ENCODE measurements at places on chromosomes 1 and 21.

DNA sequence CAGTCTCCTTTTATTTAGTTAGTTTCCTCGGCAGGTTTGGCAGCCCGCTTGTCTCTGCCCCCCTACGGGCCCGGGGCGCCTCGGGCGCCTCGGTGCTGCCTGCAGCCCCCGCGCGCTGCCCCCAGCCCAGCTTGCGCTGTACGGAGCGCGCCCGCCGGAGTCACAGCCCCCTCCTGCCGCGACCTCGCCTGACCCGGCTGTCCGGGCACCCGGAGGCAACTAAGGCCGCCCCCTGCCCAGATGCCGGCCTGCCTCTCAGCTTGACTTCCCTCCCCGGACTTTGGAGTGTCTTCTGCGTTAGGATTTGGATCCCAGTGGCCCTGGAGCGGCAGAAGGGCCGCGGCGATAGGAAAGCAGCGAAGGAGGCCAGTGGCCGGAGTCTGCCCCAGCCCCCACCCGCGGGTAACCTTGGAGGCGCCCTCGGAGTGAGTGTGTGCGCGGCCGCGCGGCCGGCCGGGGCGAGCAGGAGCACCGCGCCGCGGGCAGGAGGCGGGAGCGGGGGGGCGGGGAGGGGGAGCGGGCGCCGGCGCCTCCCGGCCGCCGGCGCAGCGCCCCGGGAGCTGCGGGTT lies 7.6 kb downstream of the CDKN2C start:
- peak; percentile 59 for DNase-seq

GRCh38 chr1:159652506-159652905 lies 61.9 kb downstream of the CRP start:
- no peak for DNase-seq

DNA sequence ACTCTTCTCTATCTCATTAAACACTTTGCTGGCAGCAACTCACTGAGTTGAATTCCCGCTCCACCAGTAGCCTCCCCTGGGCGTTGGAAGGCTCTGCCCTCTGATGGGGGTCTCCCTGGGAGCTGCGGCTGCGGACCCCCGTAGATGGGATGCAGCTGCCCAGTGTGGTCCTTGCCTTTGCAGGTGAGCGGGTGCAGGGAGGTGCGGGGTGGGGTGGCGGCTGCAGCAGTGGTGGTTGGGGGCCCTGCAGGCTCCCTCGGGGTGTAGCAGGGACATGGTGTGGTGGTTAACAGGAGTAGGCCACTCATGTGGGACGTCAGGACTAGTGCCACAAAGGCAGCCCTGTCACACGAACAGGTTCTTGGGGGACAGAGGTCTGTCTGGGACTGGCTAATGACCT lies 42.0 kb downstream of the GALNT2 start:
- no peak for DNase-seq

GRCh38 chr1:68470388-68470970 lies 20.7 kb upstream of the RPE65 start:
- DNase-seq = no peak

GRCh38 chr1:118275472-118276115 lies 90.6 kb upstream of the SPAG17 start:
- DNase-seq = no peak

DNA sequence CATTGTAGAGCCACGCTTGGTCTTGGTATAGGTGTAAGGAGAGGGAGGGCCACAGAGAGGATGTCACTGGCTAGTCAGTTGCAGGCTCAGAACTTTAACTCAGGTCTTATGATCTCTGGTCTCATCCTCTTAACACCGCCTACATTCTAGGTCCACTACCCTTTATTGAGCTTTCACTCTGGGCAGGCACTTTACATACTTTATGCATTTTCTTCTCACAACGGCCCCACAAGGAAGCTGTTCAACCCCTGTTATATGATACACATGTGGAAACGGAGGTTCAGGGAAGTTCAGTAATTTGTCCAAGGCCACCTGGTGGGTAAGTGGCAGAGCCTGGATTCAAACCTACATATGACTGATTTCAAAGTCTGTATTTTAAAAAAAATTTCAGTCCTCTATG lies 25.3 kb upstream of the RCAN3 start:
- no peak for DNase-seq

GRCh38 chr1:116991171-116991845 lies 10.3 kb upstream of the CD101 start:
- DNase-seq = no peak

DNA sequence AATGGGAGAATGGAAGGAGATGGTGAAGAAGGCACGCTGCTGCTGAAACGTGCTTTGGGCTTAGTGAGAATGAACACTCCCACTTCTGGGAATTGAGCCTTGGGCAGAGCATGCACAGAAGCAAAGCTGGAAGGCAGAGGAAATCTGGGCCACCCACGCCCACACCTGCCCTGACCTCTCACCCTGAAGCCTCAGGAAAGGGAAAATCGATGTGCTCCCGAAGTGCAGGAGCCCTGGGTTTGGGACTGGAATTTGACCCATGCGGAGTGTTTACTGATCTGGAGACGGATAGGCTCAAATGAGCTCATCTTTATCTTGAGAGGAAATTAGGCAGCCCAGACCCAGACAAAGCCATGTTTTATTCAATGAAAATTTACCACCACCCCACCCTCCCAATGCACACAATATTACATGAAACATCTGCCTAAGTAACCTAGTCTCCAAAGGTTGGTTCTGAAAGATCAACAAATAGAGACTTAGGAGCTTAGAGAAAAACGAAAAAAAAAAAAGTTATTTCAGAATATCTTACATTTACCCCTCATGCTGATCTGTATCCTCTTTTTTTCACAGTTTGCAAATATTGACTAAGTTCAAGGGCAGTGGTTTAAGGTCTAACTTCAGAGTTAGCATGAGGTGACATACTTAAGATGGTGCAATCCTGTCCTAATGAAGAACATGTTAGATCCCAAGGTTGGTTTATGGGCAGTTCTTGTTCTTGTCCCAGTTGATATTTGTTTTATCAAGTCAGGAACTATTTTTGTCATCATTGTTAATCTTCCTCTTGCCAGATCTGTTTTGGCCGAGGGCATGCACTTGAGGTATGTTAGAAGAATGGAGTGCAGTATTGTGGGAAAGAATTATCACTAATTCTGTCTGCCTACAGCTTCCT lies 63.0 kb downstream of the PROX1 start:
- DNase-seq = no peak

DNA sequence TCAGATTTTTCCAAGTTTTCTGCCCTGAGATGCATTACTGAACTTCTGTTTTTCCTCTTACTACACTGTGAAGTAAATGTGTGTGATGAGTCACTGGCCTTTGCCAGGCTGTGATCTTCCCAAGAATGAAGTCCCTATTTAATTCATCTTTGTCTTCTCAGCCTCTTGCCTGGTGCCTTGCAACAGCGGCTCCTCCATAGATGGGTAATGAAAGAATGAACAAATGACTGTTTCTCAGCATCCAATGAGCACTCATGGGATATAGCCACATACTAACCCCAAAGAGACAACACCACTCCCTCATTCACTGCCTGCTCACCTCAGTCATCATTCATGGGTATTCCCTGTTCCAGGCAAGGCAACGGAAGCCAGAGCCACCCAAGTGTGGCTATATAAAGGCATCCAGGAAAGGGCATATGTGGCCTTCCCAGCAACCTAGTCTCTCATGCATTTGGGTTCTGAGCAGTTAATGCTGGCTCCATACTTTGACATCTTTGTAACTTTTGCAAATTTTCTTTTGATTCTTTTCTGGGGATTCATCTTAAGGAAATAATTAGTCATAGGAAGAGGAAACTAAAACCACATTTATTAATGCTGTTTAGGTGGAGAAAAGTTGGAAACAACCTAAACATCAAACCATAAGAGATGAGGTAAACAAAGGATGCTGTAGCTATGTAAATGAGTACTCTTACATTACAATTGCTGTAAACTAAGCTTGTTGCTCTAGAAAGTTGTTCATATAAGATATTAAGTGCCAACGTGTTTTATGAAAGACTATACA lies 71.9 kb downstream of the HIVEP3 start:
- no peak for DNase-seq

GRCh38 chr1:184032306-184032929 lies 5.1 kb downstream of the COLGALT2 start:
- DNase-seq = no peak

DNA sequence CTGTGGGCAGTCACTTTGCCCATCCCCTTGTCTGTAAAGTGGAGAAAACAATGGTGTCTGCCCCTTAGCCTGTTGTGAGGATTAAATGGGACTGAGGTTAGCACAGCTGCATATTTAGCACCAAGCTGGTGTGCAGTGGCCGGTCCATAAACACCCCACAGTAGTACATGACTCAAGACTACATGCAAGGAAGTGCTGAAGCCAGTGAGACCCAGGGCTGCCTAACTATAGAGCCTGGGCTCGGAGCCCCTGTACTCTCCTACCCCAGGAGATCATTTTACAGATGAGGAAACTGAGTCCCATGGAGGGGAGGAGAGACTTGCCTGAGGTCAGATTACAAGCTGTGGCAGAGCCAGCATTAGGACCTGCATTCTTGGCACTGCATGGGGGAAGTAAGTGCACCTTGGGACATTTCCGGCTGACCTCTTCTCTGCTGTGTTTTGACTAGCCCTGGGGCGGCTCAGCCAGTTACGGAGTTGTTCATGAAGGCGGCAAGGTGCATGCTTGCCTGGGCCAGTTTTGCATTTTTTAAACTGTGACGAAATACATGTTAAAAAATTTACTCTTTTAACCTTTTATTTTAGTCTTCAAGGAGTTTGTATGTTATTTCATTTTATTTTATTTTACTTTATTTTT lies 3.2 kb downstream of the SERINC2 start:
- DNase-seq = no peak

- DNase-seq = no peak
These were observed 296.8 kb downstream of the PBX1 start for GRCh38 chr1:164855716-164856329.

DNA sequence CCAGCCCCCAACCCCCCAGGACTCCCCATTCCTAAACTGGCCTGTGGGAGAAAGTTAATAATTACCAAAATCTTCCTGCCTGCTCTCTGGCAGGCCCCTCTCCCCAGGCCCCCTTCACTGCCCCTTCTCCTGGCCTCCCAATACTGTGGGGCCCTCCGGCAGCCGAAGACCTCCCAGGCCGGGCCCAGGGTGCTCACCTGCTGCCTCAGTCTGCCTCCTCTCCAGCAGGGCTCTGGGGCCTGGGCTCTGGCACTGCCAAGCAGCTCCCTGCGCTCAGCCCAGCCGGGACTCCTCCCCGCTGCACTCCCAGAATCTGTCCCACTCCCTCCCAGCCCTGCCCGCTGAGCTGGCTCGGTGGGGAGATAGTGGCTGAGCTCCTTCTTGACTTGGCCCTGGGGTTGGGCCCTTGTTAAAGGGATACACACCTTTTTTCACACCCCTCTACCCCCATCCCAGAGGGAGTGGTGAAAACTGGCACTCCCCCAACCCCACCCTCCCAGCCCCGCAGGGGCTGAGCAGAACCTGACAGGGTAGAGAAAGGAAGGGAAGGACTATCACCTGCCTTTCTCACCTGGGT lies at the start of gene S100A16:
Gene S100A16, minus strand, starts transcription at position 383 of the 577 bp plus-strand sequence. CDS start 4,986 bp downstream, outside the sequence.
- no peak for DNase-seq

DNA sequence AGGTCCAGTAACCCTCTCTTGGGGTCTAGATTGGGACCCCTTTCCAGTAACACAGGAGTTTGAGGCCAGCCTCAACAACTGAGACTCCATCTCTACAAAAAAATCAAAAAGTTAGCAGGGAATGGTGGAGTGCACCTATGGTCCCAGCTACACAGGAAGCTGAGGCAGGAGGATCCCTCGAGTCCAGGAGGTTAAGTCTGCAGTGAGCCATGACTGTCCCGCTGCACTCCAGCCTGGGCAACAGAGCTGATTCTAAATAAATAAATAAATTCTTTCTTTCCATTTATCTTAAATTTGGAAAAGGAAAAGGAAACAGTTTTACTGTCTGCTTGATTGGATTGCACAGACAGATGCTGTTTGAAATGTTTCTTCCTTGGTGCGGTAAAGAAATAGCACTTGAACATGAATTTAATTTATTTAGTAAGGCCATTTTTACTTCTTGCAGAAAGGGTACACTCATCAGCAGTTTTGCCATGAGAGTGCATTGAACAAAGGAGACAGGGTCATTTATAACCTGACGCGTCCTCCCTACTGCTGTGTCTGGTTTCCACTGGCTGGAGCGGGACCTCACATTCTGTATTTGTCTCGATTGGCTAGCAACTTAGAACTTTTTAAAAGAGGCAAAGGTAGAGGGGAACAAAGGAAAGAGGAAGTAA lies 37.0 kb upstream of the ZNF496 start:
- DNase-seq = no peak

DNA sequence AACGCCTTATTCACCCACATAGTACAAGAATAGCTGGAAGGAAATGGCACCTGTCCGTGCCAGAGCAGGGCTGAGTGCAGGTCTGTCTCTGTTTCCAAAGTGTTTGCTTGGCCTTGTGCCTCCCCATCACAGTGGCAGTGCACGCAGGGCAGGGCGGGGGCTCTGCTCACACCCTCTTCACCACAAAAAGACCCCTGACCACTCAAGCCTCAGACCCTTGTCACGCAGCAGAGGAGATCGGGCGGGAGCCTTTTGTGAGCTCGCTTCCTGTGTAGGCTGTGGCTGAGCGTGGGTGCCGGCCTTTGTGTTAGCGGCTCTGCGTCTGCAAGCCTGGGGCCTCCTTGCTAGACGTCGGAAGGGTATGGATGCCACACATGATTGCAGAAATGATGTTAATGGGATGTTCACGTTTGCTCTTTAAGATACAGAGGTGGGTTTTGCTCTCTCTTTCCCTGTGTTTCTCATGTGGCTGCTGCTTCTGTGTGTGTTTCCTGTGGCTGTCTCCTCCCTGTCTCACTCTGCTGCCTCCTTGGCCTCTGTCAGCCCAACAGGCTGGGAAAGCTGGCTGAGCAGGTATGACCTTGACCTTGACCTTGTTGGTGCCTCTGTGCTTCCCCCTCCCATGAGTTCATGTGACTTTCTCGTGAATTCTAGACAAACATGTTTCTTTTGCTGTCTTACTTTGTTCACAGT lies 45.4 kb downstream of the S100B start:
- DNase-seq = no peak

- DNase-seq = peak; percentile 89
These were observed 39.8 kb upstream of the CLIC4 start for GRCh38 chr1:24705260-24706073.

DNA sequence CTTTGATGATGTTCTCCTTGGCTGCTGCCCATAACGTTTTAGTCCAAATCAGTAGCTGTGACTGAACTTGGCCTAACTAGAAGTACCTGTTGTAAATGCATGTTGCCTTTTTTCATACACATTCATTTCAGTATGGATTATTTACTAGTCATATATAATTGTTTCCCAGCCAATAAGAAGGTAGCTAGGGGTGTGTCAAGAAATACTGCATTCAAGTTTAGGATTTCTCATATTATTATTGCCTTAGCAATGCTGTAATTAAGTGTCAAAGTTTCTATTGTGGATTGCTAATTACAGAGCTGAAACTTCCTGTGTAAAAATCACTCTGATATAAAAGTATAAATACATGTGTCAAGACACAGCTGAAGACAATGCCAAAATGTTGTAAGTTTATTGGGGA lies at the start of gene CLDN17:
Gene CLDN17, minus strand, starts transcription at position 101 of the 400 bp plus-strand sequence. CDS start 188 bp downstream, outside the sequence.
- no peak for DNase-seq

- DNase-seq = no peak
These were observed 9.0 kb upstream of the CSRP1 start for GRCh38 chr1:201515895-201516294.

DNA sequence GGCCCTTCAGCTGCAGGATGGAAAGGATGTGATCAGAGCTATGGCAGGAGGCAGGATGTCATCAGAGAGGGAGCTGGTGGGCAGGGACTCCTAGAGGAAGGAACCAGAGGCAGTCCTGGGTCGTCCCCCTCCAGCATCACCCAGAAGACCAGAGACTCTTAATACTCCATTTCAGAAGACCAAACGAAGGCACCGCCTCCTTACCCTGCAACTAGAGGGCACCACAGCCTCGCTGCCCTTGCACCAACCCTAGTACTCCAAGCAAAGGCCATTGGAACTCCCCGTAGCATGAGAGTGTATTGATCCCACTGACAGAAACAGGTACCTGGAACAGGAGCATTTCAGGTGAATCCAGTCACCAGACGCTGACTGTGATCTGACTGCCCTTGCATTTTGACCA lies 598.1 kb downstream of the NPHP4 start:
- no peak for DNase-seq

Measured in NCI-H1105 (cell line).